Mesothelial cell of epicardium (in vitro differentiated cells): ENCODE measurements at places on chromosomes 7 and 10. TPM values are rescaled to one million over a fixed set of nuclear protein-coding genes. Genes with fewer than 3 reads are reported as not detected.
A peak's percentile ranks its signal among the peaks of the same experiment; 100 is the strongest.

DNA sequence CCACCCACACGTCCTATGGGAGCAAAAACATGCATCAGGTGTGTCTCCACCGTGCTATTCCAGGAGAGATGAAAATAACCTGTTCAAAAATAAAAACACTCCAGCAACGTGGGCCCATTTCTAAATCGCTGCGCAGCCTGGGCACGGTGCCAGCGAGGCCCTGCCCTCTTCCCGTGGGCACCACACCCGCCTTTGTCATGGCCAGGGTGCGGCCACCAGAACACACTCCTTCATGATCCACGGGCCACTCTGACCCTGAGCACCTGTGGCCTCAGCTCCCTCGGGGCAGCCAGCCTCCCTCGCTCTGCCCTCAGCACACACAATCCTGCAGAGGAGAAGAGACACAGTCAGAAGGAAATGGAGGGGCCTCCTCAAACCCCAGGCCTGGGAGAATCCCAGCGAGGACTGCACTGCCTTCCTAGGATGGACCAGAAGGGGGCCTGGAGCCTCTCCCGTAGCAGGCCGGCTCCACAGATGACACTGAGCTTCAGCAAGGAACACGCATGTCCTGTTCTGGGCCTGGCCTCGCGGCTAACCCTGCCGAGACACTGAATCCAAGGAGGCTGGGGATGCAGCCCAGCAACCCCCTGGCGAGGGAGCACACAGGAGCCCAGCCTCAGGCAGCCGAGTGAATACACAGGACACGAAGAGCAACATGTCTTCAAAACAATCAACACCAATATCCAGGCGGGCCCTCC, 169.0 kb downstream of the MAD1L1 start:
- H3K4me1 ChIP-seq: peaks cover 14% of the 10 kb centered on the region
- peak overlapping the region; percentile 71 for H3K27ac ChIP-seq
- no peaks in the 10 kb centered on the region for H3K27me3 ChIP-seq
- no peak overlapping the region for H3K4me3 ChIP-seq

GRCh38 chr7:49295146-49295545, 370.8 kb downstream of the CDC14C start:
- no peaks in the 10 kb centered on the region for H3K27me3 ChIP-seq
- no peaks in the 10 kb centered on the region for H3K36me3 ChIP-seq
- no peak overlapping the region for H3K4me3 ChIP-seq
- H3K4me1 ChIP-seq: peaks cover 9% of the 10 kb centered on the region
- no peak for DNase-seq
- H3K27ac ChIP-seq: no peak overlapping the region

CCL24 gene
- total RNA-seq: not detected in 3 replicates

DNA sequence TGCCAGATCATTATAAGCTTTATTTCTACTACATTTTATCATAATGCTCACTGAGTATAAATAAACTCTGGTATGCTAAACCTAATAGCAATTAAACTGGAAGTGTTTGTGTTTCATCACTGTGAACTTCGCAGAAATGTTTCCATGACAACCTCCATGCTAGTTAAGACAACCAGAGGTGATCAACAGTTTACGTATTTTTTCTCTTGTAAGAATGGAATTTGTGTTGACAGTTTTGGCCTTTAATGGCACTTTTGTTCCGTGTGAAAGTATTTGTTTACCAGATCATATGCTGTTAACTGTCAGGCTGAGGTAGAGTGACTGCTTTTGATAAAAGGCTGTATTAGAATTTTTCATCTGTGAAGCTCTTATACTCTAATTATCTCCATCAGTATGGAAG, 212.1 kb upstream of the PPP1R3A start:
- H3K4me3 ChIP-seq: no peak overlapping the region
- peaks cover 8% of the 10 kb centered on the region for H3K4me1 ChIP-seq
- H3K27me3 ChIP-seq: no peaks in the 10 kb centered on the region
- H3K27ac ChIP-seq: no peak overlapping the region
- DNase-seq: no peak

SLC18A3 gene
- total RNA-seq: 0.18 to 0.34 TPM (median 0.18 TPM) in 3 replicates

DNA sequence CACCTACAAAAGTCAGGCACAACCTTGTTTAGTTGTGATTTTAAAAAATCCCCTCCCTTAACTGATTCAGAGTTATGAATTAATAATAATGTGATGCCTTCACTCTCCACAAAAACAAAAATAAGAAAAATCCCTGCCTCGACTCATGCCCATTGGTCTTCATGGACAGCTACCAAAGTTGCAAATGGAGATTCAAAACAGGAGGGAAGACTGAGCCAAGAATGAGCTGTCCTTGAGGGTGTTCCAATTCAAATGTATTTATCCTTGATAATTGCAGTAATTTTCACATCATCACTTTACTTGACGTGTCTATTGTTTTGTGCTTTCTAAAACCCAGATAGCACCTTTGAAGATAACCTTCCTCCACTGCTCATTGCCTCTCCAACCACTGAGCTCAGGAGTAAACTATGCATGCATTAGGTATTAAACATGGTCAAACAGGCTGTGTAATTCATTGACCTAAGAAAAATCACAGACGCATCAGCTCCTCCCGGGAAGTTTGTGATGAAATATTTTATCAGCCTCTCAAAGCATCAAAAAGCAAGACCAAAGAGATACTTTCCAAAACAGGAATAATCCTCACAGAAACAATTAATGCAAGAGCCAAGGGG, 712.7 kb upstream of the IGFBP3 start:
- H3K27ac ChIP-seq: no peak overlapping the region
- H3K4me1 ChIP-seq: peaks cover 26% of the 10 kb centered on the region
- no peaks in the 10 kb centered on the region for H3K27me3 ChIP-seq
- H3K4me3 ChIP-seq: no peak overlapping the region
- DNase-seq: no peak
- no peaks in the 10 kb centered on the region for H3K36me3 ChIP-seq

DNA sequence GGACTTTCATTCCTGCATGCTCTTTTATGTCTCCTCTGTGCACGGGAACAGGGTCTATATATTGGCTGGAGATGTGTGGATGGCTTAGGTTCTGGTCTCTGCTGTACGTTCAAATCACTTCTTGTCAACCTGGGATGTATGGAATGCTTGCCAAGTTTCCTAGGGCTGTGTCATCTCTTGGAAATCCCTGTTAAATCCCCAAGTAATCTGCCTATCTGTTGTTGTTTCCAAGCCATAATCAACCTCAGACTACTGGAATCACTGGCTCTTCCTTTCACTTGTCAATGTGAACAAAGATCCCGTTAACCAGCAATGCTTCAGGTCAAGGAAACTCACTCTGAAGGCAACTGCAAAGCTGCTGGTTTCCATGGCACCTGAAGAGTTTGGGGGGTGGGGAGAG, 93.3 kb upstream of the FAM171A1 start:
- no peak for DNase-seq
- H3K27me3 ChIP-seq: peaks cover 6% of the 10 kb centered on the region
- H3K27ac ChIP-seq: no peak overlapping the region
- peaks cover 2% of the 10 kb centered on the region for H3K4me1 ChIP-seq

DNA sequence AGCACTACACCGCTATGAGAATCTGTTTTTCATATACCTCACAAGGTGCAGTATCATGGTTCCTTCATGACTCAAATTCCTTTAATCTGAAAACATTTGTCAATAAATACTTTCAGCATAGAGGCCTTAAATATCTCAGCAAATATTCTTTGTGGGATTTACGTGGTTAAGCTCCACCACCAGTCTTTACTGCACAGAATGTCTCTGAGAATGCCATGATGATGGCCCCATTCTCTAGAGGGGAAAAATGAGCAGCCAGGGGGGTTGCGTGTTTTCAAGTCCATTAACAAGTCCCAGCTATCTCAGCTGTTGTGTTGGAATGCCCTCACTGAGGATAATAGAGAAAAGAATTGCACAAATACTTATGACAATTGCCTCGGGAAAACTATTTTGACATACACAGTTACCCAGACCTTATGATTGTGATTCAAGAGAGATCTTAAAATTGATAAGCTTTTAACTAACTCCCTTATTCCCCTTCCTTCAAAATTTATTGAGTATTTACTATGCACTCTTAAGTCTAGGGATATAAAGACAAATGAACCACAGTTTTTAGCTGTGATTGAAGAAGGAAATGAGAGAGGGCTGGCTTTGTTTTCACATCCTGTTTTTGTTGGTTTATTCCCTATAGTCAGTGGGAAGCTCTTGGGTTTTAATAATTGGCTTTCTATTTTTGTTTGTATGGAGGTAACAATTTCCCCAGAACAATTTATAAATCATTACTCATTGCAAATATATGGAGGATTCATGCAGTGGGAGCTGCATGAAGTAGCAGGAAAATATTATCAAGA, 176.5 kb upstream of the VWC2 start:
- no peak for DNase-seq
- H3K4me3 ChIP-seq: no peak overlapping the region
- H3K27ac ChIP-seq: no peak overlapping the region
- no peaks in the 10 kb centered on the region for H3K36me3 ChIP-seq
- H3K27me3 ChIP-seq: no peaks in the 10 kb centered on the region
